Activated CD4-positive, alpha-beta memory T cell treated with anti-CD3 and anti-CD28 coated beads, Interleukin-2, amount 10 ng/mL, durations not matched to agents 7 days and 5 days (primary cell): ENCODE measurements at places on chromosomes 5 and 9. TPM values are rescaled to one million over a fixed set of nuclear protein-coding genes. Genes with fewer than 3 reads are reported as not detected.
A peak's percentile ranks its signal among the peaks of the same experiment; 100 is the strongest.

DNA sequence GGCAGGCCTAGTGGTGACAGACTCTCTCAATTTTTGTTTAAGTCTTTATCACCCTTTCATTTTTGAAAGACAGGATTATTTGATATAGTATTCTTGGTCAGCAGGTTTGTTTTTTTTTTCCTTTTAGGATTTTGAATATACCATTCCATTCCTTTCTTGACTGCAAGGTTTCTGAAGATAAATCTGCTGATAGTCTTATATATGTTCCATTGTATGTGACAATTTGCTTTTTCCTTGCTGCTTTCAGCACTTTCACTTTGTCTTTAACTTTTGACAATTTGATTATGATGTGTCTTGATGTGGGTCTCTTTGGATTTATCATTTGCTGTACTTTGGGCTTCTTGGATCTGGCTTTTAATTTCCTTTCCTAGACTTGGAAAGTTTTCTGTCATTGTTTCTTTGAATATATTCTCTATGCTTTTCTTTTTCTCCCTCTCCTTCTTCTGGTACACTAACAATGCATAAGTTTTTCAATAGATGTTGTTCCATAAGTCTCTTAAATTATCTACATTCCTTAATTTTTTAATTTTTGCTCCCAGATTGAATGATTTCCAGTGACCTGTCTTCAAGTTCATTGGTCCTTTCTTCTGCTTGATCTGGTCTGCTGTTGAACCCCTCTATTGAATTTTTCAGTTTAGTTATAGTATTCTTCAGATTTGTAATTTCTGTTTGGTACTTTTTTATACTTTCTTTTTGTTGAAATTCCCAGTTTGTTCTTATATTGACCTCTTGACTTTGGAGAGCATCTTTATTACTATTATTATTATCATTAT, 14.6 kb upstream of the FBXW2 start:
- H3K4me3 ChIP-seq, result no peak overlapping the region
- H3K27me3 ChIP-seq, result no peaks in the 10 kb centered on the region
- no peaks in the 10 kb centered on the region for H3K4me1 ChIP-seq
- no peak overlapping the region for H3K27ac ChIP-seq

- H3K27me3 ChIP-seq, result peaks cover 22% of the 10 kb centered on the region
- H3K36me3 ChIP-seq, result no peaks in the 10 kb centered on the region
- no peak overlapping the region for H3K27ac ChIP-seq
- no peak for DNase-seq
- peaks cover 8% of the 10 kb centered on the region for H3K4me1 ChIP-seq
Observed at GRCh38 chr5:150487199-150488061, 20.5 kb upstream of the NDST1 start.

Gene TOR4A
- total RNA-seq, result 23.2 TPM

Gene PTGR1
- 1.2 TPM for total RNA-seq

GRCh38 chr5:61332851-61333320, 828 bp downstream of the ZSWIM6 start:
- no peak overlapping the region for H3K27ac ChIP-seq
- H3K4me3 ChIP-seq, result peak overlapping the region; percentile 67
- peaks cover 35% of the 10 kb centered on the region for H3K4me1 ChIP-seq
- peaks cover 20% of the 10 kb centered on the region for H3K36me3 ChIP-seq

DNA sequence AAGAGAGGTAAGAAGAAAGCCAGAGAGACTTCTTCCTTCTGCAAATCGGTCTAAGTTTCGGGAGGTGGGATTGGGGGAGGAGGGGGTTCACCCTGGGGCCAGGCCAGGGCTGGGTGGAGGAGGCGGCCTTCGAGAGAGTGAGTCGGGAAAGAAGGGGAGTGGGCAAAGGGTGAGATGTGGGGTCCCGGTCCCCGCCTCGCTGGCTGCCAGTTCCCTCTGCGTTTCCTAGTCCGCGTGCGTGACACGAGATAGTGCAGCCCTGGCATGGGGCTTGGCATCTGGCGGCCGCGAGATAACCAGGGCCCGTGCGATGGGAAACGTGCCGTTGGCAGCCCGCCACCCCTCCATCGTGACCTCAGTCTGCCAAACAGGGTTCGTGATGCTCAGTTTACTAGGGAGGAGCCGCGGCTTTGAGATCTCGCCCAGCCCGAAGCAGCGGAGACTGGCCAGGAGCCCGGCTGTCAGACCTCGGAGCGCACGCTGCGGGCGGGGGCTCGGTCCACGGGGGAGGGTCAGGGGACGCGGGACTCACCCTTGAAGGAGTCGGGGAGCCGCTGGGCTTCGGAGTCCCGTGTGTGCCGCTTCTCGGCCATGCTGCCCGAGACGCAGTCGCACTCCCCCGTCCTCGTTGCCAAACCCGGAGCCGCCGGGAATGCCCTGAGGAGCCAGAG, at the start of gene STOM:
TSS of gene STOM (minus strand) at position 656 of the 671 bp plus-strand sequence. CDS start at position 593, 63 bp downstream.
- DNase-seq, result peak; percentile 74
- H3K4me1 ChIP-seq, result peaks cover 64% of the 10 kb centered on the region
- peak within 1 kb of the TSS; percentile 90 for H3K4me3 ChIP-seq
- H3K36me3 ChIP-seq, result peaks cover 34% of the 10 kb centered on the region
- H3K27me3 ChIP-seq, result no peaks in the 10 kb centered on the region

Gene TERT
- 2.1 TPM for total RNA-seq

Gene PDGFRB
- total RNA-seq, result 9.0 TPM

- H3K36me3 ChIP-seq, result no peaks in the 10 kb centered on the region
- H3K27ac ChIP-seq, result no peak overlapping the region
- no peaks in the 10 kb centered on the region for H3K4me1 ChIP-seq
Observed at GRCh38 chr9:4119778-4120554, 179.9 kb downstream of the GLIS3 start.

Gene SPATA31D3
- not detected for total RNA-seq

- no peaks in the 10 kb centered on the region for H3K36me3 ChIP-seq
- no peaks in the 10 kb centered on the region for H3K27me3 ChIP-seq
- H3K27ac ChIP-seq, result no peak overlapping the region
- peaks cover 38% of the 10 kb centered on the region for H3K4me1 ChIP-seq
- no peak overlapping the region for H3K4me3 ChIP-seq
- no peak for DNase-seq
Observed at GRCh38 chr9:124296094-124296493, 38.3 kb downstream of the NEK6 start.

Gene PCDHGB4
- total RNA-seq, result not detected

DNA sequence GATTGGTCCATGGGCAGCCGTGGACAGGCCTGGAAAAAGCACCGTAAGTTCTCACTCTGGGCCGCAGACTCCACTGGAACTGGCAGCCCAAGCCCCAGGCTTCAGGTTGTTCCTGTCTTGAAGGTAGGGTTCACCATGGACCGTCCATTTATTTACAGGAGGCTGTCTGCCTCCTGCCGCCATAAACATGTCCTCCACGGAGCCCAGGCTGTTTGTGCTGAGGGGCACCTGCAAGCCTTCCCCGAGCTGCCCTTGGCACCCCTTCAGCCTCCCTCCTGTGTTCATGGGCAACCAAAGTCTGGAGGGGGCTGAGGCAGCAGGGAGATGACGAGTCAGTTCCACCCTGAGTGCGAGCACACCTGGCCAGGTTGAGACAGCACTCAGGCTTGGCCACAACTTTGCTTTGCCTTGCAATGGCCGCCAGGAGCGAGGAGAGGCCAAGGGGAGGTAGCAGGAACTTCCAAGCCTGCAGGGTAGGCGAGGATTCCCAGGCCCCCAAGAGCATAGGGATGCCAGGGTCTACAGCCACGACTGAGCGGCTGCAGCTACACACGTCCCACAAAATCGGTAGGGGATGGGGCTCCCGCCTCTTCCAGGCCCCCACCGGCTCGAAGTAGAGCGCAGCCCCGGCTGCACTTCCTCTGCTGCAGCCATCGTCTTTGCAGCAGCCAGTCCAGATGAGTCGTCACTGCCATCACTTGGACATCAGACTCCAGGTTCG, 1625.6 kb upstream of the ACO1 start:
- no peak for DNase-seq
- no peaks in the 10 kb centered on the region for H3K4me1 ChIP-seq
- H3K4me3 ChIP-seq, result no peak overlapping the region

DNA sequence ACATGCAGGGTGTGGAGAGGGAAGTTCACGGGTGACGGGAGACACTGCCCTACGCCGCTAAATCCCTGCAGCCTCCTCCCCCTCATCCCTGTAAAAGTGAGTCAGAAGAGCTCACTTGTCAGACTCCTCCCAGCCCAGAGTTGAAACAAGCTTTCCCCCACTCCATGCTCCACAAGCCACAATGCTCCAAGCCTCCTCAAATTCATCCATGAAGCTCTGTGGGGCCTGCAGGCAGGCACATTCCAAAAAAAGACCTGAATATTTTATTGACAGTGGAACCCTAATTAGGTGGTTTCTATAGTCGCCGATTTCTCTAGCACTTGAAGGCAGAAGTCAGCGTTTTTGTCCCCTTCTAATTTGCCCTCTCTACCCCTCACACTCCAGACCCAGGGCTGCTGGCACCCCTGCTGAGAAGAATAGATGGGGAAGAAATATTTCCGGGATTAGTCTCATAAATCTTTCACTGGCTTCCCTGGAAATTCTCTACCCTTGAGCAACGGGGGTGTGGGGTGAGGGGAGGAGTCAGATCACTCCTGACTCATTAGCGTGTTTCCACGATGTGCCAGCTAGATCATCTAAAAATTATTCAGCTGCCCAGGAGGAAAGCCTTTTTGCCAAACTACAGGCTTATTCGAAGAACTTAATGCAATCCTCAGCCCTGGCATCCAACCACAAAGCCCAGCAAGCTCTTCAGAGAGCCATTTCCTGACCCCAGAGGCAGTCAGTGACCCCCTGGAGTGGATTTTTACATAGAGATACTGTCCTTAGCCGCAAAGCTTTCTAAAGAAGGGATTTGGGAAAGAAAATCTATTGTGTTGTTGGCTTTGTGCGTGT, 97.1 kb downstream of the ENC1 start:
- no peak overlapping the region for H3K4me3 ChIP-seq
- no peak overlapping the region for H3K27ac ChIP-seq
- H3K36me3 ChIP-seq, result no peaks in the 10 kb centered on the region

DNA sequence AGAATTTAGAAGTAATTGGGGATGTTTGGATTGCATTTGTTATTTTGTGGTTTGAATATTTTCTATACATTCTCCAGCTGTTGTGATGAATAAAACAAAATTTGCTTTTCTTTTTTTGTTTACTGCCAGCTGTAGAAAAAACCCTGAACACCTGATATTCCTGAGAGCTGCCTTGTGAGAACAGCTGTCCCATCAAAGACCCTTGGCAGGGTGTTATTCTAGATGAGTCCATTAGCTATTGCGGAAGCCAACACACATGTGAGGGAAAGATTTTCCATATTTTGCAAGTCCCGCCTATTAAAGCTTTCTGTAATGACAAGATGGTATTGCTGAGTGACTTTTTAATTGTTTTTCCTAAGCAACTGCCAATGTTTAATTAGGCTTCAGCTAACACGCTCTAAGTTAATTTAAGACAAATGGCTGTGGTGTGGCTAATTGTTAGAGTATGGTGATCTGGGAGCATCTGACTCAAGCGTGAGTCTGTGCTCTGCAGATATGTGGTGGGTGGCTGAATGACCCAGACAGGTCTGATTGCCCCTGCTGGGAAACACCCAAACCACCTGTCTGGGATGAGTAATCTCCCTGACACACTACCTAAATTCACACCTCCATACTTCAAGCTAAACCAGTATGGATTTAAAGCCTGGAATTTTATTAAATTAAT, 86.5 kb upstream of the PRLR start:
- no peaks in the 10 kb centered on the region for H3K36me3 ChIP-seq
- H3K4me3 ChIP-seq, result no peak overlapping the region
- peaks cover 8% of the 10 kb centered on the region for H3K4me1 ChIP-seq
- H3K27me3 ChIP-seq, result no peaks in the 10 kb centered on the region
- DNase-seq, result no peak
- H3K27ac ChIP-seq, result no peak overlapping the region

Gene ARL14EPL
- not detected for total RNA-seq

DNA sequence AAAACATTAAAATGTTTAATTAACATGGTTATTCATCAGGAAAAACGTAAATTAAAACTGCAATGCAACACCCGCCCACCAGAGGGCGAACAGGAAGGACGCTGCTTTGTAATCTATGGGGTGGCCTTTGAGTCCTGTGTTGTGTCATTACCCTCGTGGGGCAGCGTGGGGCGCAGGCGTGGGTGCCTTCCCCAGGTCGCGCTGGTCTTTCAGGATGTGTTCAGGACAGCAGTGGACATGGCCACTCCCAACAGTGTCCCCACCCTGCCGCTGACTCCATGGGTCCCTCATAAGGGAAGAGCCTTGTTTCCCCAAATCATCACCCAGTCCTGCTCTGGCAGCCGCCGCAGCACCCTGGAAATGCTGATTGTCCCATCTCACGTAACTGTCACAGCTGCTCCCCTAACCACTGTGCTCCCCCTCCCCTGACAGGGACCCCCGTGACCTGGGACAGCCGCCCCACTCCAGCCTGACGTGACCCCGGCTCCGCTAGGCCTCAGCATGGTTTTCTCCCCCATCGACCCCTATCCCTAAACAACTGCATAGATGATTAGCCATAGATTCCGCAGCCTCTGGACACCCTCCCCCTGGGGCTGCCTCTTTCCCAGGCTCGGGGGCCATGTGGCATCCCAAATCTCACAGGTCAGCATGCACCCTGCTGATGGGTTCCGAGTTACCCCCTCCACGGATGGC, 36.4 kb downstream of the GLT6D1 start:
- H3K4me3 ChIP-seq, result no peak overlapping the region
- H3K4me1 ChIP-seq, result no peaks in the 10 kb centered on the region
- DNase-seq, result peak; percentile 58
- peaks cover 15% of the 10 kb centered on the region for H3K27me3 ChIP-seq
- no peaks in the 10 kb centered on the region for H3K36me3 ChIP-seq

- H3K27ac ChIP-seq, result peak overlapping the region; percentile 75
- peaks cover 72% of the 10 kb centered on the region for H3K4me1 ChIP-seq
- H3K4me3 ChIP-seq, result no peak overlapping the region
- no peaks in the 10 kb centered on the region for H3K27me3 ChIP-seq
Observed at GRCh38 chr5:157481265-157481664, 21.3 kb downstream of the NIPAL4 start.

DNA sequence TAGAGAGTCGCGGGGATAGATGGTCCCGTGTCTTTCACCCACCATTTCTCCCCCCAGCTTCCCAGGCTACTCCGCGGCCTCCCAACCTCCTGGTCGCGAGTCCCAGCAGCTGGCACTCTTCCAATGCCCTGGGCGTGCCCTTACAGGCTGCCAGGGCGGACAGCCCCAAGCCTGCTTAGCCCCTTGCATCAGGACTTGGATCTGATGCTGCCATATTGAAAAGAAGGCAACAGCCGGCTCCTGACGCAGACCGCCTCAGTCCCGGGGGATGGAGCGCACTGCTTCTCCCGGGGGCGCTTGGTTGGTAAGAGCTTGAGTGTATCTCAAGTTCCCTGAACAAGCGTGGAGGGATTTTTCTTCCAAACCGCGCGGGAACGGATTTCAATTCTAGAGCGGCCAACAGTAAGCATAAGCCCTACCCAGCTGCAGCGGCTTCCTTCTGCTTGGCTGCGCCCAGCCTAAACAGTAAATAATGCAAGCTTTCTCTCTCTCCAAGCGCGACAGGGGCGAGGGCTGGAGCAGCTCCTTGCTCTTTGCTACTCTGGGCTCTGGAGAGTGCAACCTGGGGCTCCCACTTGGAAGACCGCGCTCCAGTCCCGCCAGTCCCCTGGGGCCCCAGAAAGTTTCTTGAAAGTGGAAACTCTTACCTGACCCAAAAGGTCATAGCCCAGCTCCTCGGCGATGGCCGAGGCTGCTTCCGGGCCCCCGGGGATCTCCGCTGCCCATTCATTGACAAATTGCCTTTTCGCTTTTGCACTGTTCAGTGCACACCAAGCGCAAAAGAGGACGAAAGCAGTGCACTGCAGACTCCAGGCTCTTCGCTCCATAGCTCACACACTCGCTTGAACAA, 607 bp downstream of the PCSK1 start:
- no peak overlapping the region for H3K27ac ChIP-seq
- peaks cover 3% of the 10 kb centered on the region for H3K4me1 ChIP-seq
- peaks cover 8% of the 10 kb centered on the region for H3K36me3 ChIP-seq
- H3K27me3 ChIP-seq, result peaks cover 65% of the 10 kb centered on the region
- no peak overlapping the region for H3K4me3 ChIP-seq
- DNase-seq, result no peak
